Right lobe of liver (tissue), 6 donors: ENCODE measurements at places on chromosomes 3 and 15.

DNA sequence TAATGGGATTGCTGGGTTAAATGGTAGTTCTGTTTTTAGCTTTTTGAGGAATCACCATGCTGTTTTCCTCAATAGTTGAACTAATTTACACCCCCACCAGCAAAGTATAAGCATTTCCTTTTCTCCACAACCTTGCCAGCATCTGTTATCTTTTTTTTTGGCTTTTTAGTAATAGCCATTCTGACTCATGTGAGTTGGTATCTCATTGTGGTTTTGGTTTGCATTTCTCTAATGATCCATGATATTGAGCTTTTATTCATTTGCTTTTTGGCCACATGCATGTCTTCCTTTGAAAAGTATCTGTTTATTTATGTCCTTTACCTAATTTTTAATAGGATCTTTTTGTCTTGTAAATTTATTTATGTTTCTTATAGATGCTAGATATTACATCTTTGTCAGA is 288.2 kb downstream of the EPHA6 start:
- no peak for DNase-seq

DNA sequence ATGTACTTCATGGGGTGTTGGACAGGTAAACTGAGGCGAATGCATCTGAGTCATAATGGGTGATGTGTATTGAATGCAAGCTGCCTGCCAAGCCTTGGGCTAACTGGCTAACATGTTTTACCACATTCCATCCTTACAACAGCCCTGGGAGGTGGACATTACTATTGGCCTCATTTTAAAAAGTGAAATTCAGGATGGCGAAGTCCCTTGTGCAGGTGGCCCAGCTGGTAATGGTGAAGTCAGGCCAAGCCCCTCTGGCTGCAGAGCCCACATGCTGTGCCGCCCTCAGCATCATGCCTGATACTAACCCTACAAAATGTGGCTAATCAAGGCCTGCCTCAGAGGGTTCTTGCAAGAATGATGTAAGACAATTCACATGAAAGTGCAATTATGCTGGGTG is 60.0 kb upstream of the CHD2 start:
- no peak for DNase-seq

GRCh38 chr3:133269393-133269792 is 130.5 kb upstream of the BFSP2 start:
- DNase-seq: no peak

DNA sequence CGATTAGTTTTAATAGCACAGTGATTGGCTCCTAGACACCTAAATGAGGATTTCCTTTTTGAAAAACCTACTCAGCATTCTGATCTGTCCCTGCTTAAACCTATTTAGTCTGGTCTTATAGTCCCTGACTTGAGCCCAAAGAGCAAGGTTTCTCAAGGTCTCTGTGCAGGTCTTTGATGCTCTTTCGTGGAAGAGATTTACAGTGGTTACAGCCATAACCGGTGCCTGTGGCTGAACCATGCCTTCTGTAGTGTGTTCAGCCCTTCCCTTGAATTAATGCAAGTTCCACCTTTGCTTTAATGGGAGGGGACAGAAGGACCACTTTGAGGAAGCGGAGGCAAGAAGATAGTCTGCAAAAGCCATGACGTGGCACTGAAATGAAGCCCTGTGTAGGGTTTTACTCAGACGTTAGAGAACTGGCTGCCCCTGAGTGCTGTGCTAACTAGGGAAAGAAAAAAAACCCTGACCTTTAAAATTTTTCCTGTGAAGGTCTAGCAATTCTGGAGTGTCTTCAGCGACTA is 43.0 kb downstream of the ZBTB38 start:
- no peak for DNase-seq

DNA sequence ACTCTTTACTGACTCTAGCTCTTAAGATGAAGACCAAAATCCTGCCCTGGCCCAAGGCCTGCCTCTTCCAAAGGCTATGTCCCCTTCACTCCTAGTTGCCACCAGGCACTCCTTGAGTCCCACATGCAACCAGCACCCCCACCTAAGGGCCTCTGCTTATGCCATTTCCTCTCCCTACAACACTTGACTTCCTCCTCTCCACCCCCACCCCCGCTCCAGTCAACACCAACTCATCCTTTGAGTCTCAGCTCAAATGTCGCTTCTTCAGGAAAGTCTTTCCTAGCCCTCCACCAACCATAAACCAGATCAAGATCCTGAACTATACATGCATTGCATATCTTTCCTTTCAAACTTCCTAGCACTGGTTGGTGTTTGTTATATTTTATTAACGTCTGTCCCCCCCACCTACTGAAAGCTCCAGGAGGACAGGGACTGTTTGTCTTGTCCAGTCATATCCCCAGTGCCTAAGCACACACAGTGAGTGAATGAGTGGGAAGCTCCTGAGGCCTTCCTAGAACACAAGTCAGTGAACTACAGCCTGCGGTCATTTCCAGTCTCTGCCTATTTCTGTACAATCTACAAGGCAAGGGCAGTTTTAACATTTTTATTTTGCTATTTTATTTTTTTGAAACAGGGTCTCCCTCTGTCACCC is 7.3 kb downstream of the TBC1D2B start:
- DNase-seq: no peak

DNA sequence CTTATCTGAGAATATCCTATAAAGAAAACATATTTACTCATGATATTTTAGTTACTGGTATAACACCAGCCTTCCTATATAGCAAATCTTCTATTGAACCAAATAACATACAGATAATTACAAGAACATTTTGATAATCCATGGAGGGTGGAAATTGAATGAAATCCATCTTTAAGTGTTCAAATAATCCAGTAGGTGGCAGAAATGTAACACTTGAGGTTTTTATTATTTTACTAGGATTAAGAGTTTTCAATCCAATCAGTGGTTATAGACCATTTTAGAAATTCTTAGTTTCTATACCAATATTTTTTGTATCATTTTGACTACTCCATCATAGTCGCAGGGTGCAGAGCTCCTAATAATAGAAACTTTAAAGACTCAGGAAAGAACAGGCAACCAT is 101.9 kb upstream of the KCNH8 start:
- DNase-seq: no peak

GRCh38 chr3:134965865-134966481 is 170.9 kb downstream of the EPHB1 start:
- no peak for DNase-seq

- no peak for DNase-seq
Measured at GRCh38 chr3:123405021-123405420, 43.9 kb downstream of the ADCY5 start.

DNA sequence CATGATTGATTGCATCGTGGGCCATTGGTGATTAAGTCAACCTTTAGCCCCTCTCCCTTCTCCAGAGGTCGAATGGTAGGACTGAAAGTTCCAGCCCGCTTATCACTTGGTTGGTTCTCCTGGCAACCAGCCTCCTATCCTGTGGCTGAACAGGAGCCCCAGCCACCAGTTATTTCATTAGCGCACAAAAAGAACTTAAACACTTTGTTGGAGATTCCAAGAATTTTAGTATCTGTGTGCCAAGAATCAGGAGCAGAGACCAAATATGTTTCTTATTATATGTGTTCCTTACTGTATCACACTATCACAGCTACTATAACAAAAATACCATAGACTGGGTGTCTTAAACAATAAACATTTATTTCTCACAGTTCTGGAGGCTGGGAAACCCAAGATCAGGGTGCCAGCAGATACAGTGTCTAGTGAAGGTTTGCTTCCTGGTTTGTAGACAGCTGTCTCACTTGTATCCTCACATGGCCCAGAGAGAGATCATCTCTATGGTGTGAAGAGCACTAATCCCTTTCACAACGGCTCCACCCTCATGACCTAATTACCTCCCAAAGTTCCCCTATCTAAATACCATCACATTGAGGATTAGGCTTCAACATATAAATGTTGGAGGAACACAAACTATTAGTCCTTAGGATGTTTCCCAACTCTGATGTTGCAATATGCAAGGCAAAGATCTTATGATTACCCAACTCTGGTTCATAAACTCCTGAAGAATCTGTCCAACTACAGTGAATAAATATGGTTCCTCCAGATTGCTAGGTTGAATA is 30.5 kb upstream of the APH1B start:
- no peak for DNase-seq

- no peak for DNase-seq
Measured at GRCh38 chr3:42692667-42693529, 7.6 kb downstream of the KLHL40 start.

DNA sequence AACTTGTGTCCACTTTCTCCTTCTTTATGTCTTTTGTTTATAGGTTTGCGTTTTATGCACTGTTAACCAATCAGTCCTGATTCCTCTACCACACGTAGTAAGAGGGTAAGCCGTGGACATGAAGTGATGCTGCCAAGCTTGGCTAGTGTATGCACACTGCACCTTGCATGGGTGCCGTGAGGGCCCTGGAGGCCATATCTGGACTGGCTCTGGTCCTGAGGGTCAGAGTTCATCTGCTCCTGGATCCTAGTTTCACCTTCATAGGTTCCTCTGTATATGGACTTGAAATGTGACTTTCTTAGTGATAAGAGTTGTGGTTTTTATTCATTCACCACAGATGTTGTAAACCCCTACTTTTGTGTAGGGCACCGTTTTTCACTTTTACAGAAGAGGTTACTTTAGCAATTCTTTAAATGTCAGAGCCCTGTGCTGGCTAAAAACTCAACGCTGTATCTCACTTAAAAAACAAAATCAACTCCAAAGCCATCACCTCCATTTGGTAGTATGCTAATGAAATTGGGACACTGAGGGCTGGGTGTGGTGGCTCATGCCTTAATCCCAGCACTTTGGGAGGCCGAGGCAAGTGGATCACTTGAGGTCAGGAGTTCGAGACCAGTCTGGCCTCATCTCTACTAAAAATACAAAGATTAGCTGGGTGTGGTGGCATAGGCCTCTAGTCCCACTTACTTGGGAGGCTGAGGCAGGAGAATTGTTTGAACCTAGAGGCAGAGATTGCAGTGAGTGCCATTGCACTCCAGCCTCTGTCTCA is 22.9 kb downstream of the SIAH2 start:
- no peak for DNase-seq

DNA sequence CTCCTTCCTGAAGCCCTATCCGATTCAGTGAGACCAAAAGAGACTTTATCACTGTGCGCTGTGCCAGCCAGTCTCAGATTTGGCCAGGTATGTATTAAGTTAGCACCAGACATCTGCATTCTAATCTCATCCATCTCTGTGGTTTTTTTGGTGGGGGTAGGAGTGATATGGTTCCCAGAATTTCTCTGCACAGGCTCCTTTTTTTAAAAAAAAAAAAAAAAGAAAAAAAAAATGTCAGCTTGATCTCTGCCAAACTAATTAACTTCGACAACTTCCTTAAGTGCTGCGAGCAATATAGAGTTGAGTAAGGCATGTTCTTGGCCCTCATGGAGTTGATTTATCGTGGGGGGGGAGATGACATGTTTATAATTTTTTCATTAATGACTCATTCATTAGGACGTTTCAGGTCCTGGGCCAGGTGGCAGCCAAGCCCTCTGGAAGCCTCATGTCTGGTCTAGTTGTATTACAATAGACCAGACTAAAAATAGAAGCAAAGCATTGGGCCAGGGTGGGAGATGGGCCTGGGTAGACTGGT is 12.9 kb downstream of the SLCO3A1 start:
- DNase-seq: no peak

- DNase-seq: no peak
Measured at GRCh38 chr15:72342385-72342784, 22.4 kb upstream of the CELF6 start.
